ENCODE measurements at places on chromosomes 4 and X.
A peak's percentile ranks its signal among the peaks of the same experiment; 100 is the strongest.

DNA sequence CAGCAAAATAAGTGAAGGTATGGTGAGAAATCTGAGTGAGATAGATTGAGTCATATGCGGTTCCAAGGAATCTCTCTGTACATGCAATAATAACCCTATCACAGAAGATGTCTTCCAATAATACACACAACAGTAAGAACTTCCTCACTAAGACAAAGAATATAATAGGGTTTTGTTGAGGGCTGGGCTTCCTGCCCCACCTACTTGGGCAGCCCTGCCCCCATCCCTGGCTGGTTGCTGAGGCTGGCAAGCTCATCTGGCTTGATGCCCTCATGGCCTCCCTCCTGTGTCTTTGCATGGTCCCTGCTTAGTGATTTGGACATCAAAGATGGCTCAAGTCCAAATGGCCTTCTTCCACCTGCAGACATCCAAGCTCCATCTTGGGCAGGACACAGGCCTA is 2.7 kb downstream of the GEMIN8 start:
- no peak for DNase-seq

GRCh38 chrX:40651620-40652223 is 4.4 kb upstream of the CXorf38 start:
- DNase-seq, result peak; percentile 69

DNA sequence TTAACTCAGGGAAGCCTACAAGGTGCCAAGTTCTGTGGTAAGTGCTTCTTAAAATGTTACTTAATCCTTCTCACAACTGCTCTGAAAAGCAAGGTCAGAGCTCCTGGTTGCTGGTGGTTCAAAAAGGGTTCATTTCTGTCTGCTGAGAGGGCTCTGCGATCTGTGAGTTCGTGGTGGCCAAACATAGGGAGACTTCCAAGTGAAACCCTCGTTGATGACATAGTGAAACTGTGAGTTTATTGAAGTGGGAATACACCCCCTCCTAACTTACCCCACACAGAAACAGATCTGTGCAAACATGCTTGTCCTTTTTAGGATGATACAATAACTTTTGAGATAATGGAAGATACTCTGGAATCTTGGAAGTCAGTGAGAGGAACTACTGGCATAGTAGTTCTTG is 164.8 kb upstream of the PGRMC2 start:
- no peak for DNase-seq

- no peak for DNase-seq
Observed at GRCh38 chr4:178028481-178028880, 586.2 kb upstream of the AGA start.

- DNase-seq, result peak; percentile 44
Observed at GRCh38 chr4:169410839-169411770, 140.3 kb upstream of the SH3RF1 start.

GRCh38 chr4:175330236-175330635 is 412.1 kb downstream of the ADAM29 start:
- DNase-seq, result no peak

Measured in muscle of arm (tissue), 14 donors.